ENCODE measurements at places on chromosomes 6 and 20.

DNA sequence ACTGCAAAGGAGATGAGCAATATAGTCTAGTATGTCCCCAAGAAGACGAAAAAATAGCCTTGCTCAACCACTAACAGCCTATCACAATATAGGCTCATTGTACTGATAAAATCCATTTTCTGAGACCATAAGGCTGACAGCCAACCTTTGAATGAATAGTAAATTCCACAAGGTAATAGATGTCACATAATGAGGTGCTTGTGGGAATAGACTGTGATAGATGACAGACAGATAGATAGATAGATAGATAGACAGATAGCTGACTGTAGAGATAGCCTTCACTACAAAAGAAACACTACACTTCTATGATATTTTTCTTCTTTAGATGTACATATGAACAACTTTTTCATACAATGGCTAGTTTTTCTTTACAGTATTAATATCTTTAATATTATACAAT is 760.3 kb upstream of the NRSN1 start:
- no peak for DNase-seq

- no peak for DNase-seq
Observed at GRCh38 chr6:116019428-116019827, 41.3 kb downstream of the FRK start.

DNA sequence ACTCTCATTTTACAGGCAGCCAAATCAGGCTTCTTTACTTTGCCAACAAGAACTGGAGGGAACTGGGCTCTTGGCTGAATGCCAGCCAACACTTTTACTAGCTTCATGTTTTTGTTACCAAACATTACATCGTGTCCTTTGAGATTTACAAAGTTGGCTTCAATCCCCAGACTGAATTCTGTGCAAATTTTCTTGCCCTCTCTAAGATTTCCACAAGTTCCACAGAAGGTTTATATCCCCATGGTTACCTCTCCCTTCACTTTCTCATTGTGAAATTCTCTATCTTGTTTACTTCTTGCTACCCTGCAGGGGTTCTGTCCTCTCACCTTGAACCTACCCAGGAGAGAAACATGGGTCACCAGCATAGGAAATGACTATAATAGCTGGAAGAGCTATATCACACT is 37.6 kb upstream of the PLCB1 start:
- DNase-seq: no peak

- DNase-seq: no peak
Observed at GRCh38 chr20:57476084-57476526, 48.8 kb downstream of the CTCFL start.

DNA sequence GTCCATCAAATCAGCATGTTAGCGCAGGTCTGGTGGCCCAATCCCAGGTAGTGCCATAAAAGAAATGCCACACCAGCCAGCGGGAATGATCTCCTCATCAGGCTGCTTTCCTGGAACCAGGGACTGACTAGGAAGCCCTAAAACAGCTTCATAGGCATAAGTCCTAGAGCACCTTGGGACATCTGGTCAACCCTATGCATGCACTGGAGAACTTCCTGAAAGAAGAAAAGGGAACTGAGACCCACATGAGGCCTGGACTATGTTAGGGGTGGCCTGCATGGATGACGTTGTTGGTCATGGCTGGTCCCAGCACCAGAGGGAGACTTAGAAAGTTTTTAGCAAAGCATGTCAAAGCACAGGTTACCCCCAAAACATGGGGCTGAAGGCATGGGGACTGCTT is 7.6 kb upstream of the KCNK16 start:
- DNase-seq: no peak

- no peak for DNase-seq
Observed at GRCh38 chr20:45366631-45367030, 3.7 kb downstream of the SYS1 start.

- no peak for DNase-seq
Observed at GRCh38 chr6:20577173-20577688, 43.0 kb downstream of the CDKAL1 start.

DNA sequence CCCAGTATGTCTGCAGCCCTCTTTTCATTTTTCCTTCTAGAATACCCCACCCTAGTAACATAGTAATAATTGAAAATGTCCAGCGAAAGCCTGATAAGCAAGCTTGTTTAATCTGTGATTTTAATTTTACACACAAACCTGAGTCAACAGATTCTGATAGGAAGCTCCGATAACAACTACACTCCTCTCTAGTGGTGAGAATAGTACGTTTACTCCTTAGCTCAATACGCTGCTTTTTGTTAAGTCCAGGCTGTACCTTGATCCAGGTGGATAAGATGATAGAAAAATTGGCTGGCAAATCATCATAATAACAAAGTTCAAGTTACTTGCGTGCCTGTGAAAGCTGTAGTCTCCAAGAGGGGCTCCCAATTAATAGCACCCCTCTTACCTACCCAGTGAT is 25.5 kb upstream of the DCBLD1 start:
- DNase-seq: no peak

DNA sequence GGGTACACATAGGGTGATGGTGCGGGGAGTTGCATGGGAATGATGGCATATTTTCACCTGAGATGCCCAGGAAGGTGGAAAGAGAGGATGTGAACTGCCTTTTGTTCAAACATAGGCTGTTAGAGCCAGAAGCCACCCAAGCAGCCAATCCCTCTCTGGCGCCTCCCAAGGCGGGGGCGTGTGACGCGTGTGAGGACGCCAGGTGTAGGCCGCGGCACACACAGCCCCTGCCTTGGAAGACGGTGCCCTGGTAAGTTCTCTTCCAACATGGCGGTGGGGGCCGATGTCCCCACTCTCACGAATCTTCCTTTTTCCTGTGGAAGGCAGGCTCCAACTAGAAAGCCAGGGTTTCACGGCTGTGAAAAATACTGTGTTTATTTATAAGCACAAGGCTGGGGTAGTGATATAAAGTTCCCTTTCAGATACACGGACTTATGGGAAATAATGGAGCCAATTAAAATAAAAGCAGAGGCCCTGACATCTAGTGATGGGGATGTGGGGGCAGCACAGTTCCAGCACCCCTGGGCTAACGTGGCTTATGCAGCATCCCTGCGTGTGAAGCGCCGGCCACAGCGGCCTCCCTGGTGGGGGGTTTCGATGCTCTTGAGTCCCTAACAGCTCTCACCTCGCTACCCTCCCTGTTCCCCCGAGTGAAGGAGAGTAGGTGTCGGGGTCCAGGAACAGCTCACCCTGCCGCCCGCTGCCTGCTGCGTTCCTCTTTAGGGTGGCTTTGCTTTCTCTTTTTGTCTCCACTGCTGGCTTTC is 28.3 kb downstream of the CDH4 start:
- DNase-seq: no peak

Measured in AG04450 (cell line).